ENCODE measurements at places on chromosomes 4 and X. TPM values are rescaled to one million over a fixed set of nuclear protein-coding genes. Genes with fewer than 3 reads are reported as not detected.

- no peak for DNase-seq
- peaks cover 18% of the 10 kb centered on the region for H3K36me3 ChIP-seq
- H3K4me1 ChIP-seq, result peaks cover 20% of the 10 kb centered on the region
- no peak overlapping the region for H3K27ac ChIP-seq
- H3K27me3 ChIP-seq, result no peaks in the 10 kb centered on the region
These were observed 114.2 kb upstream of the MAP3K15 start for GRCh38 chrX:19629541-19629940.

DNA sequence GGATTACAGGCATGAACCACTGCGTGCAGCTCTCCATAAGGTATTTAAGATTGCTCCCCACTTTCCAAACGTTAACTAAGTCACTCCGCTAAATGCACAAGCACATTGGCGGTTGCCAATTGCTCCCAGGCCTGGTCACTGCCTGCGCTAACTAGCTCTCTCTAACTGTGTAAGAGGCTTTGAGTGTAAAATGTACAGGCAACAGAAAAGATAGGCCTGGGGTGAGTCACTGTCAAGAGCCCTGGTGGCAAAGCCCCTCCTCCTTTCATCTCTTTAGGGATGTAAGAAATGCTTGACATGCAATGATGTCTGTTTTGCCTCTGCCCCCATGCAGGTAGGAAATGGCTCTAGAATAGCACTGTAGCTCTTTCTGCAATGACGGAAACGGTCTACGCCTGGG, 329.7 kb upstream of the GATB start:
- H3K4me1 ChIP-seq, result no peaks in the 10 kb centered on the region
- H3K27ac ChIP-seq, result no peak overlapping the region
- H3K27me3 ChIP-seq, result no peaks in the 10 kb centered on the region
- H3K4me3 ChIP-seq, result no peak overlapping the region
- DNase-seq, result no peak
- no peaks in the 10 kb centered on the region for H3K36me3 ChIP-seq

GRCh38 chr4:73070074-73070390, 516 bp upstream of the COX18 start:
- no peaks in the 10 kb centered on the region for H3K36me3 ChIP-seq
- no peak for DNase-seq
- peak overlapping the region; percentile 94 for H3K4me3 ChIP-seq
- H3K27ac ChIP-seq, result peak overlapping the region; percentile 99

DNA sequence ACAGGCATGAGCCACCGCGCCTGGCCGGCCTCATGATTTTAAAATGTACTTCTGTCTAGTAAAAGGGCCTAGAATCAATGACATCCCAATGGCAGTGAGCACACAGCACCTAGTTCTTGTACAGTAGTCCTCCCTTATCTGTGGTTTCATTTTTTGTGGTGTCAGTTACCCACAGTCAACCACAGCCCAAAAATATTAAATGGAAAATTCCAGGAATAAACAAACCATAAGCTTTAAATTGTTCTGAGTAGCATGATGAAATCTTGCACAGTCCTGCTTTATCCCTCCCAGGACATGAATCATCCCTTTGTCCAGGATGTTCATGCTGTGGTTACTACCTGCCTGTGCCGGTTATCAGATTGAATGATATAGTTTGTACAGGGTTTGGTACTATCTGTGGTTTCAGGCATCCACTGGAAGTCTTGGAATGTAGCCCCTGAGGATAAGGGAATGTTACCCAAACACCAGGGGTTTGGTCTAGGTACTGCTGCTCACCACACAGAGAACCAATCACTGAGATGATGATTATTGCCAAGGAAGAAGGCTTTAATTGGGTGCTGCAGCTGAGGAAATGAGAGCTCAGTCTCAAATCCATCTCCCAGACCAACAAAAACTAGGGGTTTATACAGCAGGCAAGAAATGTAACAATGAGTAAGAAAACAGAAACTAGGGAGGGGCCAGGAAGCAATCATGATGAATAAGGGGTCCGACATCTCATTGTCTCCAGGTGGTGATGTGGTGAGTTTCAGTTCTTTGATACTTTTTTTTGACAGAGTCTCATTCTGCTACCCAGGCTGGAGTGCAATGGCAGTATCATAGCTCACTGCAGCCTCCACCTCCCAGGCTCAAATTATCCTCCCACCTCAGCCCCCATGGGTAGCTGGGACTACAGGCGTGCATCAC, 16.2 kb upstream of the FHL1 start:
- peak overlapping the region; percentile 67 for H3K27ac ChIP-seq
- H3K27me3 ChIP-seq, result no peaks in the 10 kb centered on the region
- H3K4me1 ChIP-seq, result no peaks in the 10 kb centered on the region
- no peaks in the 10 kb centered on the region for H3K36me3 ChIP-seq
- no peak overlapping the region for H3K4me3 ChIP-seq
- no peak for DNase-seq

DNA sequence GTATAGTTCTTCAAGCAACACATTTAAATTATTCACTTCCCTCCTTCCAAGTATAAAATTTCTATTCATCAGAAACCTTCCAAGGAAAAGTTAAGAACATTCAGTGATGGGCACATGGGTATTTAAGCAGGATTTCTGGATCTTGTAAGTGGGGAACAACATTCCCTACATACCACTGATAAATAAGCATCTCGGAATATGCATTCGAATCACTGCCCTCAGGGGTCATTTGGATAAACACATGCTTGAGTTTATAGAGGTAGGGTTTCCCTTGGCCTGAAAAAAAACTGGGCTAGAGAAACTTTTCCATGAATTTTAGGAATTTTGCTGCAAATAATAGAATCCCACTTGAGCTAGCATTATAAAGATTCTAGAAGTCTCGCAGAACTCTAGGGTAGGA, 143.9 kb downstream of the SOX3 start:
- H3K4me1 ChIP-seq, result no peaks in the 10 kb centered on the region
- H3K4me3 ChIP-seq, result no peak overlapping the region
- no peak overlapping the region for H3K27ac ChIP-seq
- H3K27me3 ChIP-seq, result no peaks in the 10 kb centered on the region

DNA sequence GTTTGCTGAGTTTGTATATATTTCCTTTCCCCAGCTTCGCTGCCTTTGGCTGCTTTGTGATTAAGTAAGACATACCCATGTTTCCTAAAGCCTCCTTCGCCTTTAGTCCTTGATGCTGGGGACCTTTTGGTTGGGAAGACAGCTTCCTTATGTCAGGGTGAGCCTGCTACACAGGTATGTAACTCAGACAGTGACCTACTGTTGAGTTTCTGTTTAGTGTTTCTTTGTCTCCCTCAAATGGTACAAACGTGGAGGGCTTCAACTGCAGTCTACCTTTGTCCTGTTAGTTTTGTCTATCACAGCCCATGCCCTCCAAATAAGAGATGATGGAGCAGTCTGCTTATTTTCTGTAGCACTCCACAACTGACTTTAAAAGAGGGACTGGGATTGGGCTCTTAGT, 59.5 kb downstream of the TET2 start:
- no peak for DNase-seq
- H3K4me3 ChIP-seq, result no peak overlapping the region
- H3K27ac ChIP-seq, result no peak overlapping the region
- H3K36me3 ChIP-seq, result peaks cover 15% of the 10 kb centered on the region
- no peaks in the 10 kb centered on the region for H3K27me3 ChIP-seq

GRCh38 chr4:25578432-25578831, 77.2 kb upstream of the SLC34A2 start:
- no peak for DNase-seq
- no peak overlapping the region for H3K4me3 ChIP-seq
- no peak overlapping the region for H3K27ac ChIP-seq
- H3K4me1 ChIP-seq, result no peaks in the 10 kb centered on the region
- no peaks in the 10 kb centered on the region for H3K36me3 ChIP-seq
- H3K27me3 ChIP-seq, result no peaks in the 10 kb centered on the region

- H3K27me3 ChIP-seq, result peaks cover 12% of the 10 kb centered on the region
- DNase-seq, result no peak
- no peak overlapping the region for H3K4me3 ChIP-seq
- H3K27ac ChIP-seq, result no peak overlapping the region
- no peaks in the 10 kb centered on the region for H3K4me1 ChIP-seq
These were observed 21.3 kb upstream of the CTSO start for GRCh38 chr4:155974996-155975395.

DNA sequence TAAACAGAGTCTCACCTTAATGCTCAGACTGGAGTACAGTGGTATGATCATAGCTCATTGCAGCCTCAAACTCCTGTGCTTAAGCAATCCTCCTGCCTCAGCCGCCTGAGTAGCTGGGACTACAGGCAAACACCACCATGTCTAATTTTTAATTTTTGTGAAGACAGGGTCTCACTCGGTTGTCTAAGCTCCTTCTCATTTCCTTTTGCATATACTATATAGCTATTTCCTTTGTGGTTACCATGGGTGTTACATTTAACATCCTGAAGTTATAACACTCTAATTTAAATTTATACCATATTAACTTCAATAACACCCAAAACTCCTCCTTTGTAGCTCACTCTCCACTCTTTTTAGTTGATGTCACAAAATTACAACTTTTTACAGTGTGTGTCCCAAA, 114.3 kb downstream of the DCK start:
- peak overlapping the region; percentile 70 for H3K4me3 ChIP-seq
- H3K4me1 ChIP-seq, result peaks cover 20% of the 10 kb centered on the region
- H3K27ac ChIP-seq, result peak overlapping the region; percentile 63
- no peaks in the 10 kb centered on the region for H3K27me3 ChIP-seq
- DNase-seq, result no peak

DNA sequence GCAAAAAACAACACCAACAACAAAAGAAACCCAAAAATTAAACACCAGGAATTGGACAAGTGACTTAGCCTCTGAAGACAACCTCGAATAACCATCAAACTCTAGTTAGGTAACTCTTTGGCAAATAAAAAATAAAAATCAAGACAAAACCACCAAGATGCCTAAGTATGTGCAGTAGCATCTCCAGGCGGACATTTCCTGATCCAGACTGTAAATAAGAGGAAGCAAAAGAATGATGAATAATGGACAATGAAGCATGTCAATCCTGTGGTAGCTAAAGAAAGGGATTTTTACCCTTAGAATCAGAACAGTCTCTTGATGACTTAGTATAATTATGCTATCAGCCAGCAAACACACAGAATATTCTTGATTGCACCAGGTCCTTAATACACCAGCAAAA, 276.7 kb upstream of the DIAPH2 start:
- DNase-seq, result no peak
- H3K36me3 ChIP-seq, result no peaks in the 10 kb centered on the region
- H3K27me3 ChIP-seq, result peaks cover 4% of the 10 kb centered on the region
- H3K27ac ChIP-seq, result no peak overlapping the region

DNA sequence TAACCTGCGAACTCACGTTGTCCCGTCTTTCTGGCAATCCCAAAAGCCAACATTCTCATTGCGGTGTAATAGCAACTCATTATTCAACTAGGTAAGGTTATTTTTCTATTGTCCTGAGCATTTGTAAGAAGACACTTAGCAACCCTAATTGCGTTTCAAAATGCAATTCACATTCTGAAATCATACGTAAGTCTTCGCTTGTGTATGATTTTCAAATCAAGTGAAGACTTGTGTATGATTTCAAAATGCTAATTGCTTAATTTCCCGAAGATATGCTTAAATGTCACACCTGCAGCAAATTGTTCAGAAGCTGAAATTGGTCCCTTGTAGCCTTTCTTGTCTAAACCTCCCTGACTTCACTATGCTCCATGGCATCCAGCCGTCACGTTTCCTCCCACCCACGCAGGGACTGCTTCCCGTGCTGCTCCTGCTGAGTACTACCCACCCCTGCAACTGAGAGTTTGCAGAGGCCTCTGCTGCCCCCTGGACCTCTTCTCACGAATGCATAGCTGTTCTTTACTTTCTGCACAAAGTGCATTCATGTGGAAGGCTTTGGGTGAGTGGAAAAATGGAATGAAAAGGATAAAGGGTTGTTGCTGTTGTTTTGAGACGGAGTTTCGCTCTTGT, 40.8 kb upstream of the CLDN24 start:
- peaks cover 5% of the 10 kb centered on the region for H3K27me3 ChIP-seq
- no peak overlapping the region for H3K4me3 ChIP-seq
- no peak for DNase-seq
- no peaks in the 10 kb centered on the region for H3K36me3 ChIP-seq
- H3K27ac ChIP-seq, result no peak overlapping the region

GRCh38 chr4:153747406-153747955, 12.3 kb downstream of the RNF175 start:
- no peak overlapping the region for H3K27ac ChIP-seq
- H3K4me3 ChIP-seq, result no peak overlapping the region
- DNase-seq, result no peak
- H3K27me3 ChIP-seq, result no peaks in the 10 kb centered on the region
- no peaks in the 10 kb centered on the region for H3K36me3 ChIP-seq

- H3K27me3 ChIP-seq, result no peaks in the 10 kb centered on the region
- H3K27ac ChIP-seq, result no peak overlapping the region
- H3K4me1 ChIP-seq, result peaks cover 14% of the 10 kb centered on the region
- no peak overlapping the region for H3K4me3 ChIP-seq
- no peaks in the 10 kb centered on the region for H3K36me3 ChIP-seq
- DNase-seq, result no peak
These were observed 131.0 kb downstream of the PRKX start for GRCh38 chrX:3582451-3582850.

GRCh38 chr4:1237981-1238675, 10.8 kb downstream of the CTBP1 start:
- H3K36me3 ChIP-seq, result peaks cover 5% of the 10 kb centered on the region
- H3K27me3 ChIP-seq, result no peaks in the 10 kb centered on the region
- H3K4me1 ChIP-seq, result peaks cover 27% of the 10 kb centered on the region
- no peak for DNase-seq

DNA sequence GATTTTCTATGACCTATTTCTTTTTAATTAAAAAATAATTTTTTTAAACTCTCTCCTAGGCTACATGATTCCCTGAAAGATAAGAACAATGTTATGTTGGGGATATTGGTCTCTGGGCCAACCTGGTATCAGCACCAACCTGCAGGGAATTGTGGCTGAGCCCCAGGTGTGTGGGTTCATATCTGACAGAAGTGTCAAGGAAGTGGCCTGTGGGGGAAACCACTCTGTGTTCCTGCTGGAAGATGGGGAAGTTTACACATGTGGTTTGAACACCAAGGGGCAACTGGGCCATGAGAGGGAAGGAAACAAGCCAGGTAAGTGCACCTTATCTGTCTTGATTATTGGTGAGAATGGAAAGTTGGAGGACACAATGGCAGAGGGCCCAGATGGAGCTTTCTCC, 13.5 kb downstream of the HERC3 start:
- H3K27ac ChIP-seq, result no peak overlapping the region
- peaks cover 47% of the 10 kb centered on the region for H3K4me1 ChIP-seq
- no peaks in the 10 kb centered on the region for H3K27me3 ChIP-seq

DNA sequence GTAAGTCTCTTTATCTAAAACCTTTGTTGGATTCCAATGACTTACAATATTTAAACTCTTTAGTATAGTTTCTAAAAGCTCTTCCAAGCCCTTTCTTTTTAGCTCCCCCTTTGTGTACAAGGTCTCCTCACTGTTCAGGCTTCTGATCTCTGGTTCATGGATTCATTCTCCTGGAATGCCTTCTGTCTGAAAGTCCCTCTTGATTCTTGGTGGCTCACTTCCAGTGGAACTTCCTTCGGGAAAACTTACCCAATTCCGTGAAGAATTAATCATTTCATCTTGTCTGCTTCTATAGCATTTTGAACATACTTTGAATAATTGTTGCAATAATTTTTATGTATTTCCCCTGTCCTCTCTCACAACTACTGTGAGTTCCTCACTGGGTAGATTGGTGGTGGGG, 3.6 kb downstream of the ARHGAP24 start:
- peak overlapping the region; percentile 79 for H3K4me3 ChIP-seq
- H3K27ac ChIP-seq, result peak overlapping the region; percentile 39
- H3K4me1 ChIP-seq, result peaks cover 63% of the 10 kb centered on the region
- no peak for DNase-seq
- no peaks in the 10 kb centered on the region for H3K27me3 ChIP-seq

GRCh38 chr4:183876268-183876934, 28.7 kb upstream of the STOX2 start:
- H3K27me3 ChIP-seq, result no peaks in the 10 kb centered on the region
- H3K36me3 ChIP-seq, result no peaks in the 10 kb centered on the region
- no peak for DNase-seq
- no peak overlapping the region for H3K4me3 ChIP-seq

STEEP1 gene
- 24.7 TPM for polyA plus RNA-seq

CSAG2 gene
- polyA plus RNA-seq, result not detected

TCEAL6 gene
- not detected for polyA plus RNA-seq

ATOH1 gene
- not detected for polyA plus RNA-seq

TACR3 gene
- polyA plus RNA-seq, result not detected
